ENCODE measurements at places on chromosomes 11 and 22. TPM values are rescaled to one million over a fixed set of nuclear protein-coding genes. Genes with fewer than 3 reads are reported as not detected.

CCDC87 gene
- 0.22 TPM for total RNA-seq

SERPINH1 gene
- 121 TPM for total RNA-seq

GRCh38 chr11:23556163-23556750 lies 696.0 kb upstream of the CCDC179 start:
- no peak for DNase-seq

GNB1L gene
- 6.2 TPM for total RNA-seq

DNA sequence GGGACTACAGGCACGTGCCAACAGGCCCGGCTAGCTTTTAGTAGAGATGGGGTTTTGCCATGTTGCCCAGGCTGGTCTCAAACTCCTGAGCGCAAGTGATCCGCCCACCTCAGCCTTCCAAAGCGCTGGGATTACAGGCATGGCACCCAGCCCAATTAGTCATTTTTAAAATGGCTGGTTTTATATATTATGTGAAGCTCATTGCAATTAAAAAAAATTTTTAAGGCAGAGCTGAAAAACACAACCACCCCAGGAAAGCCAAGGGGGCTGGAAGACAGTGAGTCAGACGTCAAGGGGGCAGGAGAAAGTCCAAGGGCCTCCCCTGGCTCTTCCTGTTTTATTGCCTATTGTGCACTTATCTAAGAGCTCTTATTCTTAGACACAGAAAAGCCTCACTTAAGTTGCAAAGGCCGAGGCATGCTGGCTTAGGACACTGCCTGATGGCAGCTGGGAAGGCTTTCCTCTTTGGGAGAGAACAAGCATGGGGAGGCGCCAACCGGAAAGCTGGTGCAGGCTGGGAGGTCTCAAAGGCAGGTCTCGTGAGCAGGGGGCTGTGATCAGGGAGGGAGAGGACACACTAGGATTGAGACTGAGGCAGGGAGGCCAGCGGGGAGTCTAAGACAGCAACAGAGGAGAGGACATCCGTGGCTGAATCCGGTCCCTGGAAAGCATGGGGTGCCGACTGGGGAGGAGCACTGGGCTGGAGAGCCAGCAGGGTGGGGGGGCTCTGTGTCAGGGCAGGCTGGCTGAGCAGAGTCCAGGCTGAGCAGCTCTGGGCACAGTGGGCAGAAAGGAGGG lies 11.1 kb upstream of the OSM start:
- no peak for DNase-seq

B4GAT1 gene
- total RNA-seq: 49.3 TPM

ROBO4 gene
- 34.4 TPM for total RNA-seq

DNA sequence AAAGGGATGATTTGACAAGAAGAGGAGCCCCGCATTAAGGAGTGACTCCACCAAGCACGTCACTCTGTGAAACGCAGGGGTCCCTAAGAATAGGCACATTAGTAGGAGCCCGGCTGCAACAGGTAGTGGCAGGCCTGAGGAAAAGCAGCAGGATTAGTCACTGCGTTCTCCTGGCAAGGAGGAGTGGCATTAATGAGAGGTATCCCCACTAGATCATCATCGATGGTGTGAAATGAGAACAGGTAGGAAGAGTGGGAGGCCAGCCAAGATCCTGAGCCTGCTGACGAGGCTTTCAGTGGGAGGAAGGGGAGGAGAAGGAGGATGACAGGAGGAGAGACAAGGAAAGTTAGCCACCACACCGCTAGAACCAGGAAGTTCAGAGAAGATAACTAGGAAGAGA lies 38.6 kb downstream of the NRXN2 start:
- DNase-seq: no peak

DNA sequence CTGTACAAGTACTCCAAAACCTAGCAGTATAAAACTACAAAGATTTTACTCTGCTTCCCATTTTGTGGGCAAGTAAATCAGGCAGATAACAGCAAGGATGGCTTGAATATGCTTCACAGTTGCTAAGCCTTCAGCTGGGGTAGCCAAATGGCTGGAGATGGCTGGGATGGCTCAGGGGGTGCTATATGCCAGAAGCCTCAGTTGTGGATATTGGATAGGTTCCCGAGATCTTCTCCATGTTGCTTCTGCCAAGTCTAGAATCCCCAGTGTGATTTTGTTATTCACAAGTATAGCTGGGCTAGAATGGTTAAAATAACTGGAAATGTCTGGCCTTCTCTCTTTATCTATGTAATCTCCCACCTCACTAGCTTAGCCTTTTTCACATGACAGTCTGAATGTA lies 472.3 kb upstream of the ARHGAP42 start:
- DNase-seq: no peak

DNA sequence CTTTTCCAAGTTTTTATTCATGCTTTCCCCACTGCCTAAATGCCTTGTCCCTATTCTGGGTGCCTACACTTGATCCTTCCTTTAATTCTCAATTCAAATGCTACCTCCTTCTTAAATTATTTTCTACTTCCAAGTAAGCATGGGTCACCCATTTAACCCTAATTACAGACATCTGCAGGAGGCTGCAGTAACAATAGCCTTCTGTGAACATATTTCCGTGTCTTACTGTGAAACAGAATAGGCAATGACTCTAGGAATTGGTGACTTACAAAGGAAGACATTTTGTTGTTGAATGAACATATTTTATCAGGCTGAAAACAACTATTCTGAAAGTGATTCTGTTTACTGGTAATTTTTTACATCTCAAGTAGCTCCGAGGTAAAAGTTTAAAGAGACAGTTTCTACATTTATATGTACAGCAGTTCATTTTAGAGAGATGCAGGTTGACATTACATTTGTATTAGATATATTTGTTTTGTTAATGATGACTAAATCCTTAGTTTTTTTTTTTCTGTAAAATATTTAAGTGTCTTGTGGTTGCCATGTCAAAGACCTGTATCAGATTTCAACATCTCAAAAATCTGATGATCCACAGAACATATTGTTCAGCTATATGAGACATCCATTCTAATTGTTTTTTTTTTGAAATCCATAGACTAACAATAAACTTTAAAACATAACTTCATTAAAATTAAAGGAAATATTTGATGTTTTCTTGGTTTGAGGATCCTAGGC lies 316.8 kb downstream of the CASP12 start:
- DNase-seq: no peak

OR10D3 gene
- total RNA-seq: not detected

PGA5 gene
- not detected for total RNA-seq

GRCh38 chr22:37741312-37741795 lies 44.5 kb downstream of the TRIOBP start:
- DNase-seq: peak; percentile 92

IFTAP gene
- 21.0 TPM for total RNA-seq

DNA sequence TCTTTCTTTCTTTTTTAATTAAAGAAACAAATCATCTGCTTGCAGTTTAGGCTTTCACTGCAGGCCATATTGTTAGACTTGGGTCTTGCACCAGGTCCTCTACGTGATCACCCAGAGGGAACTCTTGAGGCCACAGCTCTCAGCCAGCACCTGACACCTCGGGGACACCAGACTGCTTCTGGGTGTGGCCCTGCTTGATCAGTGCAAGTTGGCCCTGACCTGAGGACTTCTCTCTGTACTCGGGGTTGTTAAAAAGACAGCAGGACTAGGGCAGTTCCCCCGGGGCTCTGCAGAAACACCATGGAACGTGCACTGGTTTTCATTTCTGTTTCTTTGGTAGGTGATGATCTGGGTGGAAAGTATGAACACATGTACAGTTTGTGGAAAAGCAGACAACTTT lies 51.2 kb upstream of the MYO18B start:
- no peak for DNase-seq

DNA sequence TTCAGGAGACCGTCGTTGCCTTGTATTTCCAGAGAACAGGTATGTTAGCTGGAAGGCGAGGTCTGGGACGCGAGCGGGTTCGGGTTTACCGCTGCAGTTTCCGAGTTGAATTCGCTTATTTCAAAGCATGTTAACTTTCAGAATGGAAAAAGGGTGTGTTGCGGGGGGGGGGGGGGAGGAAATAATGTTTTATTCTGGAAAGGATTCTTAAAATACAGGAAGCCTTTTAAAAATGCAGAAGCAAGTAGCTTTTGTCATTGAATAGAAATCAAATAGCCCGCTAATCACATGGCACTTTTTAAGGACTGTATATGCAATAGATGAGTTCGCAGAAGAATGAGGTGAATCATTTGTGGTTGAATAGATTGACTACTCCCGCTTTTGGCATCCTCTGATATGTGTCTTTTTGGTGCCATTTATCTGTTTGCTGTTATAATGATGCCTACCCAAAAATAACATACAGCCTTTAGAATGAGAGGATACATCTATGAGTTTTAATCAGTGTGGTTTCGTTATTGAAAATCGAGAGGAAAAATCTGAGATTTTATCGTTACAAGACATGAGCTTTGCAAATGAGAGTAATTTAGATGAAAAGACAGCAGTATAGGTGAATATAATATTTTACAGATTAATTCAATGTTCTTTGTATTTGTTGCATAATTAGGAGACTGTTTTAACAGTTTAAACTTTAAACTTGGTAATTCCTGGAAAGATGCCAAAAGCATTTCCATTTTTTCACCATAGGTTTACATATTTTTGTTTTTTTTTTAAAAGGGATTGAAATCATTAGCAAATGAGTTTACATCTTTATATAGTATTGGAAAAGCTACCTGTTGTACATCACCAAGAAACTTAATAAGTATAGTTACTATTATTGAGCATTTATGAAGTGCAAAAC lies 1.7 kb downstream of the PDE3B start:
- no peak for DNase-seq

DNA sequence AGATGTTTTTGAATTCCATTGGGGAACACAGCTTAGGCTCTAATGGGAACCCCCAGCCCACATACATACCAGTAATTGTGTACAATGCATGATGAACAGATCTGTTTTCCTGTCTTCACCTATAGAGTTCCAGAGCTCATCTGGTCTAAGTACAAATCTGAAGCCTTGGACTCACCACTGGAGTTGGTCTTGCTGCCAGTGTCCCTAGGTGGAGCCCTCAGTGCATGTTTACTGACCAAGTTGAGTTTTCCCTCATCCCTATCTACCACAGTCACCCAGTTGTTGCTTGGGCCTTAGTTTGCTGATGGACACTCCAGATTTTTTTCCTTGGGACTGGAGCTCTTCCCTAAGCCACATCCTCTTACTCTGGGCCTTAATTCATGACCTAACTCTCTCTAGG lies 159.2 kb upstream of the DDI1 start:
- no peak for DNase-seq

TUBA8 gene
- total RNA-seq: 3.7 TPM

- DNase-seq: no peak
Observed at GRCh38 chr11:75443043-75443442, 10.0 kb upstream of the KLHL35 start.

DNA sequence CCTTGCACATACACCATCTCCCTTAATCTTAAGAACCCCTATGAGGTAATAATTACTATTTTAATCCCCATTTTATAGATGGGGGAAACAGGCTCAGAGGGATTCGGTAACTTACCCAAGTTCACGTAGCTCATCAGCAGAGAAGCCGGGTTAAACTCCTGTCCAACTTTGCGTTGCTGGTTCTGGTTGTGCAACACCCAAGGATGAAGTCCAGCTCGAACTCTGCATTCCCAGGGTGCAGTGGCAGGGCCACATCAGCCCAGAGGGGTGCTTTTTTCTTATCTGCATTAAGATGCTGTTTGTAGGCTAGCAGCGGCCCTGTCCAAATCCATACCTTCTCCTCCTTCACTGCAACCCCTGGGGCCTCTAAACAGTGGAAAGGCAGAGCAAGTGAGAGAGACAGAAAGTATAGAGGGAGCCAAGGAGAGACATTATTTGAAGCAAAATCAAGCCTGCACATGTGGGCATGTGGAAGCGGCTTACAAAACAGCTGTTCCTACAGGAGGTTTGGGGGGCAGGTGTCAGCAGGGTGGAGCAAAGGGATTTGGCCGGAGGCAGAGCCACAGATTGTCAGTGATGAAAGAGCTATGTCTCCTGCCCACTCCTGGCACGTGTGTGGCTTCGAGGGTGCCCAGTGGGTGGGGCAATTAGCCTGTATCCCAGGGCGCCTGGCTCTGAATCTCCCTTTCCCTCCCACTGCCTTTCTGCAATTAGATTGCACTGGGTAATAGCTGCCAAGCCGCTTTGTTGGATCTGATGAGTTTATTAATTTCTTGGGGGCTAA lies 129.5 kb upstream of the TBCEL start:
- no peak for DNase-seq
